ENCODE measurements at places on chromosomes 16 and 17.

- DNase-seq, result no peak
These were observed 6.3 kb downstream of the C17orf75 start for GRCh38 chr17:32335687-32336086.

GRCh38 chr16:88073201-88073721 is 122.0 kb downstream of the BANP start:
- DNase-seq, result no peak

DNA sequence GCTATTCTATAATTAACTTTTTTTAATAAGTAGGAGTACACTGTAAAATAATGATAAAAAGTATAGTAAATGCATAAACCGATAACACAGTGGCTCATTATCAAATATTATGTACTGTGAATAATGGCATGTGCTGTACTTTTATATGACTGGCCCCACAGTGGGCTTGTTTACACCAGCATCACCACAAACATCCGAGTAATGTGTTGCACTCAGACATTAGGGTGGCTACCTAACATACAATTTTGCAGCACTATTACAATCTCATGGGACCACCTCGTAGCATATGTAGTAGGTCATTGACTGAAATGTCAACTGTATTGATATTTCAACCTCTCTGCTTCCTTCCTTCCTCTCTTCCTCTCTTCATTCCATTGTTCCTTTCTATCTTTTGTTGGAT is 51.7 kb downstream of the TBX4 start:
- DNase-seq, result no peak

DNA sequence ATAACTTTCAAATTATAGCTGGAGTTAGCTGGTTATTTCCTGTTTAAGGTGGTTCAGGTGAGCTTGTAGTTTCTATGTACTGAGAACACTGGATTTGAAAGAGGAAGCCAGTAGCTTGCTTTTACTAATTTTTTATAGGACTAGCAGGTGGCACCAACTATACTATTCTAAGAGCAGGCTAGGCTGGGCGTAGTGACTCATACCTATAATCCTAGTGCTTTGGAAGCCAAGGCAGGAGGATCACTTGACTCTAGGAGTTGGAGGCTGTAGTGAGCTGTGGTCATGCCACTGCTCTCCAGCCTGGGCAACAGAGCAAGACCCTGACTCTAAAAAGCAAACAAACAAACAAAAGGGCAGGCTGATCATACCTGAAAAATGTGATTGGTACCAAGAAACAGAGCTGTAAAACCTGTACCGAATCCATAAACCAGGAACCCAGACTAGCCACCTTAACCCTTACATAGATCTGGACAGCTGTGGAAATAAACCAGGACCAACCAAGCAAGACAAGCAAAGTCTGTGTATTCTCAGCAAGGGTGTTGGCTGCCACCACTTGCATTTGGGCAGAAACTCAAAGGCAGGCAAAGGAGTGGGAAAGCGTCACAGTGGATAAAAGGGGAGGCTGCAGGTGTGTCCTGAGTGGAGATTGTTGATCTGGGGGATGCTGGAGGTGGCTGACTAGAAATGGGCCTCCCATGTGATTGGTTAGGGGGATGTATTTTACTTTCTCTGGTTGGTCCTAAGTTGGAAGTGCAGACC is 36.3 kb downstream of the SLC47A1 start:
- DNase-seq, result no peak

DNA sequence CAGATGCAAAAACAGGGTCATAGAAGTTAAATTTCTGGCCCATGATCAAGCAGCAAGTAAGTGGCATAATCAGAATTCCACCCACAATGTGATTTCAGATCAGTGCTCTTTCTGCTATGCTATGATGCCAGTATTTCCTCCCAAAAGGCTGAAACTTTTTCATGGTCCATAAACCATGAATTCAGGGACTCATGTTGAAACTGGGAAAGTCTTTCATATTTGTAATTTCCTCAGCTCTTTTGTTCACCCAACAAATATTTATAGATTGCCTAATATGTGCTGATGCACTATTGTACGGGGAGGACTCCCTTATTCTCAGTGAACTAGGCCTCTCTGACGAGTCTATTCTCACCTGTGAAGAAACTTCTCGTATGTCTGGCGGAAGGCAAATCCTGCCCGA is 156.3 kb downstream of the MYO1D start:
- no peak for DNase-seq

DNA sequence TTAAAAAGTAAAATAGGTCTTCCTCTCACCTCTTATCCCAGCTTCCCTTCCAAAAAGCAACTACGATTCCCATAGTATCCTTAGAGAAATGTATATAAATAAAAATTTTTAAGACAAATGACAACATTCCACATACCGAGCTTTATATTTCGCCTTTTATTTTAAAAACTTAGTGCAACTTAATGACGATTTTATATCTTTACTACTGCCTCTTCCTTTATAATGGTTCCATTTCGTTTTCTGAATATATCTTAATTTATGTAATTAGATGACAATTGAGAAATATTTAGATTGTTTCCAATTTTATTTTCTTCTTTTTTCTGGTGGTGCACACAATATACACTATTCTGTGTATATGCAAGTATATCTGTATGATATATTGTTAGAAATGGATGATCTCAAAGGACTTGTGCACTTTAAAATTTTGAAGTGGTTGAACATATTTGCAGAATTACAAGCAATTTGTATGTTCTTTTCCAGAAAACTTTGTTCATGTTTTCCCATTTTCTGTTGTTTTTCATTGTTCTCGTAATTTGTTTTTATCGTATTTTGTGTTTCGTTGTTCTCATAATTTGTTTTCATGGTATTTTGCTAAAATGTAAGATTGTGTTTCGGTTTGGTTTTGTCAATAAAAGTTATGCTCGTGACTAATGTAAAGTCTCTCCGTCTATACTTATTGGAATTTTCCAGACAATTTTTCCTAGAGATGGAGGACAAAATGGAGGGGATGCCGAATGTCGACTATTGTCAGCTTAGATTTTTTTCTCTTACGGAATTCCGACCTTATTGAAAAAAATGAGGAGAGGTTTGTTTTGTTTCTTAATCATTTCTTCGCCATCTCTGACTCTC is 20.4 kb upstream of the HOXB13 start:
- no peak for DNase-seq

- no peak for DNase-seq
These were observed 17.2 kb downstream of the RSL1D1 start for GRCh38 chr16:11833951-11834695.

DNA sequence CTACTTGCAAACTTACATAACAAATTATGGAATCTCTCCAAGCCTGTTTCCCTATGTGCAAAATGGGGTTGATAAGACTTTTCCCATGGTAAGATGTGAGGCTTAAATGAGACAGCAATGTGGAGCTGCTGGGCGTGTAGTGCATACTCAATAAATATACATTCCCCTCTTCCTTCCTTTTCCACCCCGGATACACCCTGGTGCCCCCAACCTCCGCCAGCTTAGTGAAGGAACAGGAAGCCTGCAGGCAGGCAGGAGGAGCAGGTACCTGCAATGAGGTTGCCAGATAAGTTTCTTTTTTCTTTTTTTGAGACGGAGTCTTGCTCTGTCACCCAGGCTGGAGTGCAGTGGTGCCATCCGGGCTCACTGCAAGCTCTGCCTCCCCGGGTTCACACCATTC is 14.9 kb downstream of the C17orf50 start:
- no peak for DNase-seq

DNA sequence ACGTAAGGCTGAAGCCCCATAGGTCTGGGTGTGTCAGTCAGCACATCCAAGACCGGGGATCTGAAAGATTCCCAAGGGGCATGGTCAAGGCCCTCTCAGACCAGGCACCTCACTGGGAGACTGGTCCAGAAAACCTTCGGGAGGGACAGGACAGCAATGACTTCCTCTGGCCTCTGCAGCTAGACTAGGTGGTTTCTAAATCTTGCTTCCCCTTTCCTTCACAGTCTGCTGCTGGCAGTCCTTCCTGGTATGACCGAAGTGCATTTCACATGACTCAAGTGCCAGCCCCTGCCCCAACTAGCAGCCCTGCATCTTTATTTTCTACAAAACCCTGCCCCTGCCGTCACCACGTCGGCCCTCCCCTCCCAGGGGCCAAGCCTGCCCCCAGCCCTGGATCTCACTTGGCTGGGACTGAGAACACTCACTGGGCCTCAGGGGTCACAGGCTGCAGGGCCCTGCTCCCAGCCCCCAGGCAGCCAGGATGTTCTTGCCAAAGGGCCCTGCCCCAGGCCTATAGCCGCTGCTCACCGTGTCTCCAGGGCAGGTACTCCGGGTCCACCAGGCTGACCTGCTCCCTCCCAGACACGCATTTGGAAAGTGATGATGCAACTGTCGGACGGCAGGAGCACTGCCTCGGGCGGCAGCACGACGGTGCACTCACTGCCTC is 18.3 kb downstream of the POLR3K start:
- no peak for DNase-seq

DNA sequence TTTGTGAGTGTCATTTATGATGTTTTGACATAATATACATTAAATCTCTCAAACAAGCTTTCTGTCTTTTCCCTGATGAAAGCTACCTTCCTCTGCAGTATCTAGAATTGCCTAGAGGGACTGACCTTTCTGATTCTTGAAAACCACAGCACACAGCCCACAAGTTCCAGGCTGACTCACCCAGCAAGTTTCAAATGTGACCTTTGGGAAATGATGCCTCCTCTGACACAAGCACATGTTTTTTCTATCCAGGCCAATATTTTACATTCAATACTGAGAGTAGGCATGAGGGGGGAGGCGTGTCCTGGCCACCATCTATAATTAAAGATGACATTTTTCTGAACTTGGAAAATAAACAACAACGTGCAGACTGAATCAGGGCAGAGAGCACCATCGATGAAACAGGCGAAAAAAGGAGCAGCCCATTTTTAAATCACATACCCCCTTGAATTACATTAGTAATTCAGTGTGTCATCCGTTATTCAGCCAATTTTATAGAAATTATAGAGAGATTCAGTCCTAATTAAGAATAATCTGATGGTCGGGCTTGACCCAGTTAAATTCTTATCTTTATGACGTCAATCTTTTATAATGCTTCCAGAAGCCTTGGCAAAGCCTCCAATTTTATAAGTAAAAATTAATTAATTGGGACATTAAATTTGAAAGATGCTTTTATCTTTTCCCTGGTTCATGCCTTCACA is 292.6 kb upstream of the CDH11 start:
- no peak for DNase-seq

DNA sequence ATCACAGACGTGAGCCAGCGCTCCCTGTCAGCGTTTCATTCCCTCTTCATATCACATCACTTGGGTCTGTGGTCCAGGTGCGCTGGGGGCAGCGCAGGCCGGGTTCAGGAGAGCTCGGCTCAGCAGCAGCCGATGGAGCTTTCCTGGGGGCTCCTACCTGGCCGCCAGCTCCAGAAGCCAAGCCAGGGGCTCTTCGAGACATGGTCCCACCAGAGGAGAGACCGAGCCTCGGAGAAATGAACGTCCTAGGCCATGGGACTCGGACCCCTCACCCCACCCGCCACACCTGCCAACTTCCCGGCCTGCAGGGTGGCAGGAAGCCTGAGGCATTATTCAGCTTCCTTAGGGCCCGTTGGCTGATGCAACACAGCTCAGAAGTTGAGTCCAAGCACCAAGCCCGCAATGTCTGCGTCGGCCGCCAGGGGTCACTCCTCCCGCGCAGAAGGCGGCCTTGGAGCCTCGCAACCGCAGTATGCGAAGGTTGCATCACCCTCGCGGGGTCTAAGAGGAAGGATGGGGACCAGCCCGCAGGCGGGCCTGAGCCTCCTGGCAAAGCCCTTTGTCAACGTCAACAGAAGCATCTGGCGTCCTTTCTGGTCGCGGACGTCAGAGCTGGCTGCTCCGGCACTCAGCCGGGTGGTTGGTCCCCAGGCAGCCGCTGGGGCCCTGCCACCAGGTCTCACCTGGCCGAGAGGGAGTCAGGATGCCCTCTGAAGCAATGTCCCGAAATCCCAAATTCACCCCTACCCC is 13.2 kb upstream of the KLHDC4 start:
- DNase-seq, result peak; percentile 97

GRCh38 chr16:4330277-4330874 is 14.5 kb downstream of the GLIS2 start:
- peak; percentile 80 for DNase-seq

DNA sequence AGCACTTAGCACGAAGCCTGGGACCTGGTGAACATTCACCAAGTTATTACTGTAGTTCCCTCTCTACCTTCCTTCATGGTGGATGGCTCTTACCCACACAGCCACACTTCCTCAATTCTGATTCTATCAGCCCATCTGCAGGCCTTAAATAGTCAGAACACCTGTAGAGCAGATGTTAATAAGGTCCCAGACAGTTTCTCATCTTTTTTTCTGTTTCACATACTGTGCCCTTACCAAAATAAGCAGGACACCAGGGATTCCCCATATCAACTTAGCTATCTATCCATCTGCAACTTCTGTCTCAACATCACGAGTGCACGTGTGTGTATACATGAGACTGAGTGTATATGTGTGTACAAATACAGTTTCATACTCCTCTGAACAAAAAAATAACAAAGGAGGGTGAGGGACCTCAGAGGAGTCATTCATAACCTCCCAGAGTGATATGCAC is 2.8 kb downstream of the RECQL5 start:
- no peak for DNase-seq

DNA sequence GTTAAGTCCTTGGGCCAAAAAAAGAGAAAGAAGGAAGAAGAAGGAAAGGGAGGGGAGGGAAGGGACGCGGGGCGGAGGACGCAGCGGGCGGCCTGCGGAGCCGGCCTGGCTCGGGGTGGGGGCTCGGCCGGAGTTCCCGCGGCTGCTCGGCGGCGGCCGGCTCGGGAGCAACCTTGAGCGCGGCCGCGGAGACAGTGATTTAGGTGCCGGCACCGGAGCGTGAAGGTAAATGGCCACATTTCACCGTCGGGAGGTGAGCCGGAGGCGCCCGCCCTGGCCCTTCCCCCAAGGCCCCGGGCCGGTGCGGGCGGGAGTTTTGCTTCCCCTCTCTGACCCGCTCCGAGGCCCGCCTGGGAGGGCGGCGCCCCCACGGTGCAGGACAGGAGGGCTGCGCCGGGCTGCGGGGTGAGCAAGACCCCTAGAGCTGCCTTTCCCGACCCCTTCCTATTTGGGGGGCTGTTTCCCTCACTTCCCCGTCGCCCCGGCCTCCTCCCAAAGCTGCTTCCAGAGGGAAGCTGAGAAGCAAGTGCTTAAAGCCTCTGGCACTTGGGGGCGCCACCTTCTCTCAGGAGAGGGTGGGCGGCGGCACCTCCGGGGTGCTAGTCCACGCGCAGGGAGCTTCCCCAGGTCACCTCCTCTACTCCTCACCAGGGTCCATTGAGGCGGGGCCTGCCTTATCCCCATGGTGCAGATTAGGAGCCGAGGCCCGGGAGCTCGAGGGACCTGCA is 56.5 kb downstream of the MRM1 start:
- no peak for DNase-seq

- DNase-seq, result no peak
These were observed 2.3 kb downstream of the TAOK2 start for GRCh38 chr16:29975811-29976511.

DNA sequence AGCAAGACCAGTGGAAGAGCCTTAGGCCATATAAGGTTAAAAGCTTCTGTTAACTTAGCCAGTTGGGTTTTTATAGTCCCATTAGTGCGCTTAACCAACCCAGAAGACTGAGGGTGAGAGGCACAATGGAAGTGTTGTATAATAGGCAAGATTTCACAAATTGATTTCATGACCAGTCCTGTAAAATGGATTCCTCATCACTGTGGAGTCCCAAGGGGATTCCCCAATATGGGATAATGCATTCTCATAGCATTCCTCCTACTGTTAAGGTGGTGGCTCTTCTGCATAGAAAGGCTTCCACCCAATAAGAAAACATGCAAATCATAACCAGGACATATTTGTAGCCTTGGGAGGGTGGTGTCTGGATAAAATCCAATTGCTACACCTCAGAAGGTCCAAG is 22.1 kb upstream of the B4GALNT2 start:
- no peak for DNase-seq

GRCh38 chr16:72355561-72355960 is 183.6 kb upstream of the PMFBP1 start:
- DNase-seq, result no peak

- DNase-seq, result no peak
These were observed 51.2 kb upstream of the KDM8 start for GRCh38 chr16:27152121-27152520.
